NK-92 treated with Interleukin-12 subunit alpha and Interleukin-12 subunit beta, amount 100 ng/mL, for 24 hours (cell line): ENCODE measurements at places on chromosomes 11 and 22.

DNA sequence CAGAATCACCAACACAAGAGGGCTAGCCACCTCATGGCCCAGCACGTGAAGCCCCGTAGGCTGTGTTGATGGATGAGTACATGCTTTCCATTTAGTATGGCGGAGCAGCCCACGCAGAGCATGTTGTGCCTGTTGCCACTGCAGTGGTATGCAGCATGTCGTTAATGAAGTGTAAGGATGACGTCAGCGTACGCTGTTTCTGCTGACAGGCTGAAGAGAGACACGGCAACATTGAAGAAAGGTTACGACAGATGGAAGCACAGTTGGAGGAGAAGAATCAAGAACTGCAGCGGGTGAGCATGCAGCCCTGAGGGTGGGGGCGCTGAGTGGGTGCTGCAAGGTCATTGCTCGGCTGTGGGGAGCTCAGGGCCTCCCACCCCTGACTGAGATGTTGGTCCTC, 62.8 kb downstream of the PPFIA1 start:
- DNase-seq, result no peak

- DNase-seq, result no peak
Observed at GRCh38 chr22:39188809-39189208, 36.3 kb upstream of the CBX7 start.

- DNase-seq, result no peak
Observed at GRCh38 chr11:34938611-34939010, 22.2 kb downstream of the PDHX start.

DNA sequence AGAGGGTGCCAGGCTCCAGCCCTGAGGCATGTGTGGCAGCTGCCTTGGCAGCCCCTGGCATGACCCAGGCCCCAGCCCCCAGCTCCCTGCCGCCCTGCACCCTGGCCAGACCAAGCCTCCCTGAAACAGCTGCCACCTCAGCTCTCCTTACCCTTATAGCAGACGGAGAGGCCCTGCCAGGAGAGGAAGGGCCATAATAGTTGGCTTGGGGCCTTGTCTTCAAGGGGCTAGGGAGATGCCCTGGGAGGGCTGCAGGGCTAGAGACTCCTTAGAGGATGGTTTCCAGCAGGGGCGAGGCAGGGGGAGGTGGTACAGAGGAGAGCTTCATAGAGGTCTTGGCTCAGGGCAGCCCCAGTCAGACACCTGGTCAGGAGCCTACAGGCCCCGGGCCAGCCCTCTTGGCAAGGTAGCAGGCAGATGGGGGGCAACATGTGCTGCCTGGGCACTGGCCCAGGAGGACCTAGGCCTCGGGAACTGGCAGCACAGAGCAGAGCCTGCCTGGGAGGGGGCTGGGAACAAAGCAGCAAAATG, 13.0 kb downstream of the SMTN start:
- DNase-seq, result no peak

DNA sequence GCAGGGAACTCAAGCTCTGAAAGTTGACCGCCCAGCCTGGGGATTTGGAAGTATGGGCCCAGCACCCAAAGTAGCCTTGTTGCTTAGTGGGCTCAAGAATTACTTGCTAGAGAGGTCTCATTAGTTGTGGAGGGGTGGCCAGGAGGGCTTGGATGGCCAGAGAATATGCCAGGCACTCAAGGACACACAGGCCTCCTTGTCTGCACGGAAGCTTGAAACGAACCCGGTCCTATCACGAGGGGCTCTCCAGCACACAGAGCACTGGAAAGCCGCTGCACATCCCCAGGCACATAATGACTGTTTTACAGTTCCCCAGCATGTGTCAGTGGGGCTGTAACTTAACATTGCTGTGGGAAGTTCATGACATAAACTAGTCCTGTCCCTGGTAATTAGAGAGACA, 55.9 kb downstream of the NAT10 start:
- no peak for DNase-seq

GRCh38 chr22:45451972-45452371, 38.5 kb downstream of the RIBC2 start:
- no peak for DNase-seq

DNA sequence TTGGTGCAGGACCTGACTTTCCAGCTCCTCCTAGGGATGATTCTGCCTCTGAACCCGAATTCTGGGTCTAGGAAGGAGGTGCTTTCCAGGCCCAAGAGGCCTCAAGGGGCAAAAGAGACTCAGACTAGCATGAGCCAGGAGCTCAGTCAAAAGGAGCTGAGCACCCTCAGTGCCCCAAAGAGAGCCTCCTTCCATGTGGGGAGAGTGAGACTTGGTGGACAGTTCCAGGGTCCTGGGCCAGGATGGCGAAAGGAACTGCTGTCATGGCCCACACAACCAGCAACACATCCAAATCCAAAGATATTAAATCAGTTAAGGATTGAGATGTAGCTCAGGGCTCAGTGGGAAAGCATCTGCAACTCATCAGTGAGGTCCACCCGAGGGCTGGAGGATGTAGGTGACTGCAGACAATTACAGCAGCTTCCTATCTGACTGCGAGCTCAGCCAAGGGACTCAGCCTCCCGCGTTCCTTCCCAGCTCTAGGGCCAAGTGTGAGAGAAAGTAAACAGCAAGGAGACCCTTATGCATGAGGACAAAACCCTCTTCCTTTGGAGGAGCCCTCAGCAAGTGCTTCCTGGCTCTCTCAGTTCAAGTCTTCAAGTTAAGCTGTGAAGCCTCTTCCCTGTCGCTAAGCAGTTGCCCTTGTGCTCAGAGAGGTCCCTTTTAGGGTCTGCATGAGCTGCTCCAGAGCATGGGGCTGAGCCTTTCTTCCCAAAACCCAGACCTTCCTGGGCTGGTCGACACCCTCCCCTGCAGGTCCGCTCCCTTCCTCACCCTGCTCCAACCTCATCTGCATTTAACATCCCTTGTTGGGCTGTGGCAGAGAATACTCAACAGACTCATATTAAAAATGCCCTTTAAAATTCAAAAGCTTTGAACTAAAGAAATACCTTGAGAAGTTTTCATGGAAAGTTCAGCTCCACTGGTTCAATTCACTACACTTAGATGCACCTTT, 35.8 kb downstream of the C11orf58 start:
- DNase-seq, result no peak

- no peak for DNase-seq
Observed at GRCh38 chr11:64638829-64639228, 47.8 kb downstream of the SLC22A12 start.

GRCh38 chr11:91906871-91907624, 317.6 kb upstream of the FAT3 start:
- DNase-seq, result no peak

DNA sequence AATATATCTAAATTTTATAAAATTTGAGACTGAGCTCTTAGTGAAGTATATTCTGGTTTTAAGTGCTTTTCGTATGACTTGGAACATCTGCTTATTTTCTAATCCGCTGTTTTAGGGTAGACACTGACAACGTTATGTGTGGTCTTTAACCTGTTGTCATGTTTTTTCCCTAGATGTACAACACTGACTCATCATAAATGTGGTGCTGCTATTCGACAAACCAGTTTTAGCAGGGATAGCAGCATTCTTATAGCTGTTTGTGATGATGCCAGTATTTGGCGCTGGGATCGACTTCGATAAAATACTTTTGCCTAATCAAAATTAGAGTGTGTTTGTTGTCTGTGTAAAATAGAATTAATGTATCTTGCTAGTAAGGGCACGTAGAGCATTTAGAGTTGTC, 23.8 kb upstream of the HIKESHI start:
- no peak for DNase-seq

DNA sequence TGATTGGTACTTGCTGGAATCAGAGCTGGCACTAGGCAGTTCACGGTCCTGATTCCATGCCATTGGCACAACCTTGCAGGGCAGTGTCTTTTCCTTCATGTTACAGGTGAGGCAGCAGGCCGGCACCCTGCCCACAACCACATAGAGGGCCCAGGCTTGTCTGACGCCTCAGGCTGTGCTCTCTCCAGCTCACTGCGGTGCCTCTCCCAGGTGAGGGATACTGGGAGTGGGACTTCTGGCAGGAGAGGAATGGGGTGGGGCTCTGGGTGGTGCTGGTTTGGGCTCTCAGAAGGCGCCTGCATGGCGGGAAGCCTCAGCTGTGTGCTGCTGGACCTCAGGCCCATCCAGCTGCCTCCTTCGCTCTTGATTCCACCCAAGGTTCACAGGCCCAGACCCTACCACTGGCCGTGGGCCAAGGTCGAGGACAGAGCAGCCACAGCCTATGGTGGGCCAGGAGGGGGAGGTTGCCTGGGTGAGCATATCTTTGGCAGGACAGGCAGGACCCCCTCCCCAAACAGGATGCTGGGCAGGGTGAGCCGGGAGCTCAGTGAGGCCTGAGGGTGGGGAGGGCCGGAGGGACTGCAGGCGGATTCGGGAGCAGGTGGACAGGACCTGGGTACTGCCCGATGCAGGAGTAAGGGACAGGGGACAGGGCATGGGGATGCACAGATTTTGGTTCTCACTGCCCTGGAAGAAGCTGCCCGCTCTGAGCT, 7.0 kb upstream of the MPPED1 start:
- no peak for DNase-seq
